ENCODE measurements at places on chromosomes 2 and 18.

GRCh38 chr2:12835733-12836132, 119.0 kb downstream of the TRIB2 start:
- no peak for DNase-seq

DNA sequence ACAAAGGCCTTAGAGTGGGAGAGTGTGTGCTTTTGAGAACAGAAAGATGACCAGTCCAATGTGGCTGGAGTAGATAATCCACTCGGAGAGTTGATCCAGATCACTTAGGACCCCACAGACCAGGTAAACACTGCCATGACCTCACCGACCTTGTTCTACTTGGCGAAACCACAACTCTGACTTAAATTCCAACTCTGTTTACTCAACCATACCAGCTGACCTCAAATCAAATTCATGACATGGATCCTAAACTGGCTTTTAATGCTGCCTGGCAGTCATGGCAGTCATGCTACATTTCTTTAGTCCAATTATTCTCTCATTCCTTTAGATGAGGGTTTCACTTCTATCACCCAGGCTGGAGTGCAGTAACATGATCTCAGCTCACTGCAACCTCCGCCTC, 347.1 kb upstream of the FAM98A start:
- no peak for DNase-seq

DNA sequence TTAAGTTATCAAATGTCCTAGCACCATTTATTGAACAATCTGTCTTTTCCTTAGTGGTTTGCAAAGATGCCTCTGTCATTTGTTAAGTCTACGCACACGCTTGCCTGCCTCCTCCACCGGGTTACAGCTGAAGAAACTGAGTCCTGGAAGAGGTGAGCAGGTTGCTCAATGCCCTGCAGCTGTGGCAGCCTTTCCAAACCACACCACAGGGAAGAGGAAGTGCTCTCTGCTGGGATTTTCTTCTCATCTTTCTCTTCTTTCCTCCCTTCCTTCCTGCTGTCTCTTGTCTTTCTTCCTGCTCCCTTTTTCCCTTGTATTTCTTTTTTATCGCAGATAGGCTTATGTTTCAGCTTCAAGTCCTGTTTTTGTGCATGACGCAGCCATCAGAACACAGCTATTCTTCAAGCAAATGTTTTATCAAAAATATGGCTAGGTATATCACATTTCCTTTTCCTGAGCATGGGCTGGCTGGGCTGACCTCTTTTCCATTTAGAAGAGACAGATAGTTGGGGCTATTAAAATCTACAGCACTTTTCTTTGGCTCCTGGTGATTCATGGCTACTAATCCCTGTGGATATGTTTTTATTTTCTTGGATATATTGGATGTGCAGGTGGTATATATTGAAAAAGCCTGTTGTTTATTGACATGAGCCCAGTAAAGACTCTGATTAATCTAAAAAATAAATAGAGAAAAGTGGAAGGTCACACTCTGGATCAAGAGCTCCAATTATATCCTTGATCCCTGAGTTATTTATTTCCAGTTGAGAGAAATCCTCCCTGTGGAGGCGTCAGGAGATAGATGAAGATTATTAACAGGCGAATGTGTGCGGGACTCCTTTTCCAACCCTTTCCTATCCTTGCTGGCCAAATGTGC, 214.6 kb downstream of the TSN start:
- no peak for DNase-seq

GRCh38 chr2:217421834-217422233, 562.0 kb upstream of the TNP1 start:
- no peak for DNase-seq

DNA sequence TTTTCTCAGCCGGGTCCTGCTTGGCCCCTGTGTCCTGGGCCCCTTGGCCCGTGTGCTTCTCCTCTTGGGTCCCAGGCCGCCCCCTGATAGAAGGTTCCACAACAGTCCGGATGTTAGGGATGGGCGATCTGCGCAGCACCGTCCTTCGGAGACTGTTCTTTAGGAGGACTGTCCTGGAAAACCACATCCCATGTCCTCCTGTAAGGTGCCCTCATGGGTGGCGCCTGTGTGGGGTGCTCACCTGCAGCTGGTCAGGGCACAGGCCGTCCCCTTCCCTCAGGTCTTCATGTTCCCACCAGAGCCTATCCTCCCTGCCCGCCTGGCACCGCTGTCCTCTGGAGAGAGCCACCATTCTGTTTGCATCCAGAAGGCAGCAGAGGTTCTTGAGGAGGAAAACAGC, 50.0 kb downstream of the CTDP1 start:
- no peak for DNase-seq

GRCh38 chr2:170567429-170567828, 147.7 kb upstream of the SP5 start:
- no peak for DNase-seq

DNA sequence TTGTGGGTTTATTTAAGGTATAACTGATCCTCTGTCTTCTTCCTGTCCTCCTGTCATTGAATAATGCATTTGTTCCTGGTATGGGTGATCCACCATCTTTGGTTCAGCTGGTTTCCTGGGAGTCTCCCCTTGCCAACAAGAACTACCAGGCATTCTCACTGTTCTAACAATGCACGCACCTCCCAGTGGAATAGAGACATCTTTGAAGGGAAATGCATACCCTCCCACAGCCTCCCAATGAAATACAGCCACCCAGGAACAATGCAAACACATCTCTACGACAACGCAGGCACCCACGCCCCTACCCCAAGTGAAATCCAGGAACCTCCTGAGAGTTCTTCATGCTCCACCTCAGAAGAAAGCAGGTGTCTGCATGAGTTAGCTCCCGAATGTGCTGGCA, 318.0 kb downstream of the SOX11 start:
- DNase-seq, result no peak

DNA sequence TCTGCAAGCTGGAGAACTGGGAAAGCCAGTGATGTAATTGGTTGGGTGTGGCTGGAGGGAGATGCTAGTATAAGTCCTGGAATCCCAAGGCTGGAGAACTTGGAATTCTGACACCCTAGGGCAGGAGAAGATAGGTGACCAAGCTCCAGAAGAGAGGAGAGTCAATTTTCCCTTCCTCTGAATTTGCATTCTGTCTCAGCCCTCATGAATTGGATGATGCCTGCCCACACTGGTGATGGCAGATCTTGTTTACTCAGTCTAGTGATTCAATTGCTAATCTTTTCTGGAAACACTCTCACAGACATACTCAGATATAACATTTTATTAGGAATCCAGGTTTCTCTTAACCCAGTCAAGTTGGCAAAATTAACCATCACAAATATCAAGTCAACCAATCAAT, 287.2 kb downstream of the RDH14 start:
- no peak for DNase-seq

- no peak for DNase-seq
Measured at GRCh38 chr18:32920796-32921787, 148.3 kb upstream of the KLHL14 start.

DNA sequence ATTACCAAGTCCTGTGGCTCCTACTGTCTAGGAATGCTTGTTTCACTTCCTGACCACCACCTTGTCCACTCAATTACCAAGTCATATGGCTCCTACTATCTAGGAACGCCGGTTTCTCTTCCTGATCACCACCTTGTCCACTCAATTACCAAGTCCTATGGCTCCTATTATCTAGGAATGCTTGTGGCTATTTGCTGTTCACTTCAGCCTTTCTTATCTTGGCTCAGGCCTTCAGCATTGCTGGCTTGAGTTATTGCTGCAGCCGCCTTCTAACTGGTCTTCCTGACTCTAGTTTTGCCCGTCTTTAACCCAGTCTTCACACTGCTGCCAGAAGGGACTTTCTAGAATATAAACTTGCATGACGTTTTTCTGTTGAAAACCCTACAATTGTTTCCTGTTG, 82.5 kb upstream of the GAREM1 start:
- DNase-seq, result no peak

- no peak for DNase-seq
Measured at GRCh38 chr18:79382681-79383387, 12.9 kb upstream of the NFATC1 start.

GRCh38 chr2:5851410-5851809, 159.2 kb downstream of the SOX11 start:
- DNase-seq, result no peak

DNA sequence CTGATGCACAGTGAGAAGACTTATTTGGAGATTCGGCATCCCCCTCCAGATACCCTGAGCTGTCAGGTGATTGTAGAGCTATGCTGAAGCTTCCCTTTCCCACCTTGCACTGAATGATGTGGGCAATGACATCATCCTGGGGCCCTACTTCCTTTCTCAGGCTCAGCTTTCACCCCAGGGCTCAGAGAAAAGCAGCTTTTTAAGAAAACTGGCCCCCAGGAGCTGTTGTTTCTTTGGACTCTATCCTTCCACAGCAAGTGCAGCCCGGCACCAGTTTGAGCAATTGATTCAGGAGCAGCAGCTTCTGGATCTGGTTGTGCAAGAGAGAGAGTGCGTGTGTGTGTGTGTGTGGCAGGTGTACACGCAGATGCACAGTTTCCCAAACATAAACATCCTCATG, 251.3 kb downstream of the ANAPC1 start:
- no peak for DNase-seq

DNA sequence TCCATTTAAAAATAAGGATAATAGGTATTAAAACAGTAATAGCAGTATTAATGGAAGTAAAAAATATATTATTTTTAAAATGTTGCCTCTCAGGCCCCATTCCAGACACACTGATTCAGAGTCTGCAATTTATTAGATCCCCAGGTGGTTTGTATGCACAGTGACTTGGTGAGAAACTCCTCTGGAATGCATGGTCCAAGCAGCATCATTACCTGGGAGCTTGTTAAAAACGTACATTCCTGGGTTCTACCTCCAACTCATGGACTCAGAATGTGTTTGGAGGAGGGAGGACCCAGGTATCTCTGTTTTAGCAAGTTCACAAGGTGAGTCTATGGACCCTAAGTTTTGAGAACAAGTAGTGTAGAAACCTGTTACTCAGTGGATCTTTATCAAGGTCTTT, 95.6 kb downstream of the ITGA4 start:
- no peak for DNase-seq

- DNase-seq, result no peak
Measured at GRCh38 chr2:150513647-150514046, 26.2 kb upstream of the RND3 start.

- no peak for DNase-seq
Measured at GRCh38 chr2:75604484-75604883, 42.1 kb upstream of the MRPL19 start.

- DNase-seq, result no peak
Measured at GRCh38 chr2:118832071-118832790, 15.2 kb downstream of the EN1 start.

DNA sequence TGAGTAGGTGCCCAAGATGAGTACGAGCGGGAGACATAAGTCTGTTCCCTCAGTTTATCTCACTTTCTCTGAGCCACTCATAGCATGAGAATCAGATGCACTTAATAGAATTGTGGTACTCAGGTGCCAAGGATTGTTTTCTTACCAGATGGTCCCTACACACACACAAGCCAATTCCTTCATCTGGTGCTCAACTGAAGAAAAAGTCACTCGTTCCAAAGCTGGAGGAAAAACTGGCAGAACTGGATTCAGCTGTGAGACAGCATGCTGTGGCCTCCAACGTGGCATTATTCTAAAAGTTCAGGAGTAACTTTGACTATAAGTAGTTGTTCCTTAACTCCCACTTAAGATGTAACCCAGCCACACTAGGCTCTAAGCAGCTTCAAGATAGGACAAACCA, 33.4 kb upstream of the ABCA12 start:
- peak; percentile 4 for DNase-seq

- DNase-seq, result no peak
Measured at GRCh38 chr18:55370936-55371335, 217.1 kb downstream of the TCF4 start.

DNA sequence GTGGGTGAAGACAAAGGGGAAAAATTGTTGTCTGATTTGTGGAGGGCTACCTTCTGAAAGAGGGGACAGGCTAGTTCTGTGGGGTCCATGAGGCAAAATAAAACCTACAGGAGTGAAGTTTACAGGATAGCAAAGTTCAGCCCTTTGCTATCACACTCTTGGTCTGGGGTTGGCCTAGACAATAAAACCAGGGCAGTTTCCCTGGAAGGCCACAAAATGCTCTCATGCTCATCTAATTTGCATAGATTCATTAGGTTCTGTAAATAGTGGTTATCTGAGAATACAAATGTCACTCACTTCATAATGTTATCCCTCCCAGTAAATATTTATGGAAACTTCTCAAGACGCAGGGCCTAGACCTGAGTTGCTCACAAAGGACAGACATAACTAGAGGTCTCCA, 63.6 kb downstream of the INSIG2 start:
- no peak for DNase-seq

- no peak for DNase-seq
Measured at GRCh38 chr18:10521566-10521965, 4.3 kb upstream of the NAPG start.

GRCh38 chr2:172560721-172561120, 4.8 kb downstream of the PDK1 start:
- no peak for DNase-seq

- DNase-seq, result no peak
Measured at GRCh38 chr2:18588049-18588448, 1.3 kb downstream of the NT5C1B start.

GRCh38 chr2:159798376-159798725, 343 bp upstream of the CD302 start:
- DNase-seq, result no peak

GRCh38 chr18:54149078-54149697, 75.3 kb downstream of the MBD2 start:
- no peak for DNase-seq

DNA sequence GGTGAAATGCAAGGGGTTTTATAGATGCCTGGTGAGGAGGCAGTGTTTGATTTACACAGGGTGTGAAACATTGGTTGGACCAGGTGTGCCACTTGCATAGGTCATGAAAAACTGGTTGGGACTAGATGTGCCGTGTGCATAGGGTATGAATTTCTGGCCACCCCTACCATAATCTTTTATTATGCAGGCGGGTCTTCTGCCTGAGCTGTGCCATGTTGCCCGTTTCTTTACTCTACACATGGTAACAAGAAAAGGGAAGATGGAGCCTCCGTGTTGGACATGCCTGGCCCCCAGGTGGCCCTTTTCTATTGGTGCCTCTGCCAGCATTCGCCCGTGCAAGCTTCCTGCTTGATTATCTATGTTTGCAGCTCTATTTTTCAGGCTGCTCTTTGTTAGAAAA, 805.4 kb downstream of the TRIB2 start:
- DNase-seq, result no peak

DNA sequence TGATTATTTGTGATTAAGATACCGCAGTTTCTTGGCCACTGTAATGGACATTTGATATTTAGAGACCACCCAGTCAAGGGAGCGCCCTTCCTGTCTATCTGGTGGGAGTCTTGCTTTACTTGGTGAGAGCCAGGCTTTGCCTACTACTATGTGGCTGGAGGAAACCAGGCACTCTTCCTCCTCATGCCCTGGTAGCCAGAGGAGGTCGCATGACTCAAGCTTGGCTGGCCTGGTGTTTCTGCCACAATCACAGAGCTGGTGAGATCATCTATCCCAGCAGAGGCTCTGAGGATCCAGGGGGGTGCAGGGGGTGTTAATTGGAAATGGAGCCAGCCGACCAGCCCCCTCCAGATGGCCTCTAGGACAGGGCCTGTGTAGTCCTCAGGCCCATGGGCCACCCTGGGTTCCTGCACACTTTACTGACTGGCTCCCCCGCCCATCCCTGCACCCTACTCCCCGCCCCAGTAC, 46.8 kb upstream of the BIN1 start:
- peak; percentile 43 for DNase-seq

- no peak for DNase-seq
Measured at GRCh38 chr2:71783815-71784214, 330.5 kb downstream of the DYSF start.

- no peak for DNase-seq
Measured at GRCh38 chr2:12554224-12555011, 162.3 kb upstream of the TRIB2 start.

- no peak for DNase-seq
Measured at GRCh38 chr2:168729455-168729854, 73.0 kb upstream of the NOSTRIN start.

Measured in left lung (tissue), 14 donors.